ENCODE measurements at places on chromosomes 12 and 14.

- no peak for DNase-seq
Observed at GRCh38 chr14:38211255-38211735, 3.6 kb downstream of the SSTR1 start.

DNA sequence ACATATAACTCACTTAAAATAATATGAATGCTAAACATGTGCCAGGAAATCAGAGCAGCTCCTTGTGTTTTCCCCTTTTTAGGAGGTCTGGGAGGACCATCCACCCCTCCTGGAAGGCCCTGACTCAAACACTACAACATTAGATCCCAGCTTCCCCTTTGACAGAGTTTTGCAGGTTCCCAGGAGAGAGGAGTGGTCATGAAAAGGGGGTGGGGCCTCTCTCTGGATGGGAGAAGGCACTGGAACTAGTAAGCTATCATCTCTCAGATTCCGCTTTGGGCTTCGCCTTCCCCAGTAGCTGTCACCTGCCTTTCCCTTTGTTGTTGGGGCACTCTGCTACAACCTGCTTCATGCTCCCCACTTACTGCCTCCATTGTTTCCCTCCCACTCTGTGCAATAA lies 149.2 kb downstream of the ZFP36L1 start:
- no peak for DNase-seq

DNA sequence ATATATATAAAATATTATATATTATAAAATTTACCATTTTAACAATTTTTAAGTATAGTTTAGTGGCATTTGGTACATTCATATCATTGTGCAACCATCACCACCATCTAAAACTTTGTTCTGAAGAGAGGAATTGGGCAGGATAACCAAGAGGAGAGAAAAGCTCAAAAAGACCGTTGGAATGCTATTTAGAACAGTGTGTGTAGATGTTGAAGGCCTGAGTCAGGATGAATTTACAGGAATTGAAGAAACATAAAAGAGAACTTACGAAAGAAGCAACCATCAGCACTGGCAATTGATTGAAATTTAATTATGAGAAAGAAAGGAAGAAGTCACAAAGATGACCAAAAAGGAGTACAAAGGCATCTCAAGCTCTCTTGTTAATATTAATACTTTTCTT lies 196.9 kb upstream of the PWP1 start:
- DNase-seq = no peak

- no peak for DNase-seq
Observed at GRCh38 chr14:50360093-50360492, 36.6 kb downstream of the CDKL1 start.

- no peak for DNase-seq
Observed at GRCh38 chr12:28622406-28622805, 432.1 kb downstream of the CCDC91 start.
